ENCODE measurements at places on chromosomes 16 and 17.

DNA sequence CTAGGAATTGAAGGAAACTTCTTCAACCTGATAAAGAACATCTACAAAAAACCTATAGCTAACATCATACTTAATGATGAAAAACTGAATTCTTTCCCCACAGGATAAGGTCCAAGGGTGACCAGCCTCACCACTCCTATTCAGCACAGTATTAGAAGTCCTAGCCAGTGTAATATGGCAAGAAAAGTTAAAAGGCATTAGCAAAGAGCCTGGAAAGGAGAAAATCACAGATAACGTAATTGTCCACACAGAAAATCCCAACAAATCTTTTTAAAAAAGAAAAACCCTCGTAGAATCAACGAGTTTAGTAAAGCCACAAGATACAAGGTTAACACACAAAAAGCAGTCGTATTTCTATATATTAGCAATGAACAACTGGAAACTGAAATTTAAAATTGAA lies 37.8 kb downstream of the MEAK7 start:
- DNase-seq: no peak

GRCh38 chr17:48322060-48322459 lies 108.0 kb downstream of the SKAP1 start:
- DNase-seq: no peak

DNA sequence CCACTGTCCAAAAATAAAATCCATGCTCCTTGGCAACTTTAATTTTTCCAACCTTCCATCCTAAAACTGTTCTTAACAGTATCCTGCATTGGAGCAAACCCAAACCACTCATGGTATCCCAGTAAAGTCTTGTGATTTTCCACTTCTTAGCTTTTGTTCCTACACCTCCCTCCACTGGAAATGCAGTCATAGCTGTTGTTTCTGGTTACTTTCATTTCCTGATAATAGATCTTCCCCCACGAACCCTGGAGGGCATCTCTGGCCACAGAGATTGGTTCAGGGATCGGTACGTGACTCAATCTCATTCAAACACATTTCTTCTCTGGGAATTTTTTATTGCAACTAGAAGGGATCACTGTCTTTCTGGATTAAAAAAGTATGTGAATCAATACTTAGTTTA lies 276.0 kb downstream of the GRIN2A start:
- no peak for DNase-seq

DNA sequence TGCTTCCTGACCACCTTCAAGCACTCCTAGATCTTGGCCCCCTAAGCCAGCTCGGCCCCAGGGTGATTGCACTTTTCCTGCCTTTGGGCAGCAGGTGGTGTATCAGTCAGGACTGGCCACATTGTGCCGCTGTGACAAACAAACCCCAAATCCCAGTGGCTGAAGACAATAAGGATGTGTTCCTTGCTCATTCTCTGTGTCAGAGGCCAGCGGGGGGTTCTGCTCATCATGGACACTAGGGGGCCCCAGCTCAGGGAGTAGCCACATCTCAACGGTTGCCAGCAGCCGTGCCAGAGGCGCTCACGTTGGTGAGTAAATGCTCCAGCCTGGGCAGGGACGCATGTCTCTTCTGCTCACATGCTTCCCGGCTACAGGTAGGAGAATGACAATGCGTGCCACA lies 60.4 kb downstream of the ZDHHC7 start:
- no peak for DNase-seq

DNA sequence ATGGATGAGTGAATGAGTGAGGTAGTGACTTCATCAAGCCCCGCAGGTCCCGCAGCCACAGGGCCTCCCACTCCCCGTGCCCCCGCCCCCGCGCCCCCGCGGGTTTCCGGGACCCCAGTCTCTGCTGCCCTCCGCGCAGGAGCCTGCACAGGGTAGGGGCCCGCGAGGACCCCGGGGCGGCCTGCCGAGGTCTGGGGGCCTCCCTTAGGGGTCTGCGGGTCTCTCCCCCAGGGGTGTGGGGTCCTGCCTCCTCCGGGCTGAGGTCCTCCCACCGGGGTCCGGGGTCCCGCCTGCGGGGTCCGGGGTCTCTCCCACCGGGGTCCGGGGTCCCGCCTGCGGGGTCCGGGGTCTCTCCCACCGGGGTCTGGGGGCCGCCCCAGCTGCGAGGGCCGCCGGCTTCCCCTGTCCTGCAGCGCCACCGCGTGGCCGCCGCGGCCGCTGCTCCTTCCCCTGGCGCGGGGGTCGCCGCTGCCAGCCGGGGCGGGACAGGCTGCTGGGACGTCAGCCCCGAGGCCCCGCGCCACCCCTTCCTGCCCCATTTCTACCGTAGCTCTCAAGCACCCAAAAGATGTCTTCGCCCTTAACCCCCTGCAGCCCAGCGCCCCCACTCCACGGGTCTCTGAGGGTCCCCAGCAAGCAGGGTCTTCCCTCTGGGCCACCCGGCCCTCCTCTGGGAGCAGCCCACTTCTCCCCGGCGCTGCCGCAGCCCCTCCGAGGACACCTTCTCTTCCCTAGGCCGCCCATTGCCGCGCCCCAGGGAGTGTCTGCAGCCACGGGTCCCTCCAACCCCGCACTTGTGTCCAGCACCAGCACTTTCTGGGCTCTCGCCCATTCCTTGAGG lies 10.4 kb upstream of the CHMP6 start:
- no peak for DNase-seq

DNA sequence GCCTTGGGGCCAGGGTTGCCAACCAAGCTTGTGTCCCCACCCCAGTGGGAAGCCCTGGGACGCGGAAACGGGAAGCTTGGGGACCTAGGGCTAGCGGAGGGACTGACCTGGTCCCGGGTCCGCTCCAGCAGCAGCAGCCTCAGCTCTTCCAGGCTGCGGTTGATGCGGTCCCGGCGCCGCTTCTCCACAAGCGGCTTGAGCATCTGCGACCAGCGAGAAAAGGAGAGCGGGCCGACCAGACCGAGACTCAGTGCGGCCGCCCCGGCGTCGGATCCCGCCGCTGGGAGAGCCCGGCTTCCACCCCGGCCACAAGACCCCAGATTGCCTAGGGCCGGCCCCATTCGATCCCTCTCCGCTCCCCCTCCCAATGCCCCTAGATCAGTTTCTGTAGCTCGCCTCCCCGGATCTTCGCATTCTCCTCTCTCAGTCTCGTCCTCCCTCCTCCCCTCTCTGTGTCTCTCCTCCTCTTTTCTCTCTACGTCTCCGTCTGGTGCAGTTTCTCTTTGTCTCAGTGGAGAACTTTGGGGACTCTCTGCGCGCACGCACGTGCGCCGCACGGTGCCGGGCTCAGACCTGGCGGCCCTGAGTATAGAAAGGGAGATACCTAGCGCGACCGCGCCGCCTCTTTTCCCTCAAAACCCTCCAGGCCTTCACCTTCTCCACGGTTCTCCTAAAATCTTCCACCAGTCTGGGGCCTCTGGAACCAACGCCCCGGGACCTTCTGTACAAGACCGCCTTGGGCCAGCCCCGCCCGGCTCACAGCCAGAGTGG lies 797 bp downstream of the HES7 start:
- no peak for DNase-seq

DNA sequence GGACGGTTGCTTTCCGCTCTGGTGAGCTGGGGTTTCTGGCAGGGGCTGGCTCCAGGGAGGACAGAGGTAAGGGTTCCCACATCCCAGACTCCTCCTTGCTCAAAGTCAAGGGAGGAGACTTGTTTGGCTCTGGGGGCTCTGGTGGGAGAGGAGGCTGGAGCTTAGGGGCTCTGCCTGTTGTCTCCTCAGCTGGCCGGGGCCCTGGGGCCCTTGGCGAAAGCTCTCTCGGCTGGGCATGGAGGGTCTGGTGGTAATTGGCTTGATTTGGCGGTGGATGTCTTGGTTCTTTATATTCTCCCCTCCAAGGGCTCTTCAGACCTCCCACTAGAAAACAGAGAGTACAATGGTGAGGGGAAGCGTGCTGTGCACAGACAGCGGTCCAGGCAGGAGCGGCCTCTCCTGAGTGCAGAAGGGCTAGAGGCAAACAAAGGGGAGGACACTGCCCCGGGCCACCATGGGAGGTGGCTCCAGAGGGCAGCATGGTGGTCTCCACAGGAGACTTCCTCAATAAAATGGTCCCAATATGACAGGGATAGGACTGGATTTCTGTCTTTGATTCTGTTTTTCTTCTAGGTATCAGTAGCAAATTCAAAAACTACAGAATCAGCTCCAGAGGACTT lies 5.7 kb upstream of the SPATA32 start:
- DNase-seq: no peak

GRCh38 chr16:1437606-1438005 lies 6.7 kb downstream of the PERCC1 start:
- DNase-seq: no peak

DNA sequence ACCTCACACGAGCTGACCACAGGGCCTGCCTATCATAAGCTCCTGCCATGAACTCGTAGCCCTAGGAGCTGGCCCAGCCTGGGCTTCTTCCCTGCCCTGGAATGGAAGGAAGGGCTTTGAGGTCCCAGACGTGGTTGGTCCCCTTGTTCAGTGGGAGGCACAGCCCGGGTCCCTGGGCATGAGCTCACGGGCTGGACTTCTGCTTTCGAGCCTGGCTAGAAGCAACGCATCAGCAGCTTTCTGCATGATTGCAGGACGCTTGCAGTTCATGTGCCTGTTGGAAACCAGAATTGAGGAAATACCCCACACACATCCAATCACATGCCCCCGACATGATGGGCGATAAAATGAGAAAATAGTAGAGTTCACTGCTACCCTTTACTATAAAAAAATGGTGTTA lies 293.3 kb downstream of the MAF start:
- DNase-seq: peak; percentile 21

DNA sequence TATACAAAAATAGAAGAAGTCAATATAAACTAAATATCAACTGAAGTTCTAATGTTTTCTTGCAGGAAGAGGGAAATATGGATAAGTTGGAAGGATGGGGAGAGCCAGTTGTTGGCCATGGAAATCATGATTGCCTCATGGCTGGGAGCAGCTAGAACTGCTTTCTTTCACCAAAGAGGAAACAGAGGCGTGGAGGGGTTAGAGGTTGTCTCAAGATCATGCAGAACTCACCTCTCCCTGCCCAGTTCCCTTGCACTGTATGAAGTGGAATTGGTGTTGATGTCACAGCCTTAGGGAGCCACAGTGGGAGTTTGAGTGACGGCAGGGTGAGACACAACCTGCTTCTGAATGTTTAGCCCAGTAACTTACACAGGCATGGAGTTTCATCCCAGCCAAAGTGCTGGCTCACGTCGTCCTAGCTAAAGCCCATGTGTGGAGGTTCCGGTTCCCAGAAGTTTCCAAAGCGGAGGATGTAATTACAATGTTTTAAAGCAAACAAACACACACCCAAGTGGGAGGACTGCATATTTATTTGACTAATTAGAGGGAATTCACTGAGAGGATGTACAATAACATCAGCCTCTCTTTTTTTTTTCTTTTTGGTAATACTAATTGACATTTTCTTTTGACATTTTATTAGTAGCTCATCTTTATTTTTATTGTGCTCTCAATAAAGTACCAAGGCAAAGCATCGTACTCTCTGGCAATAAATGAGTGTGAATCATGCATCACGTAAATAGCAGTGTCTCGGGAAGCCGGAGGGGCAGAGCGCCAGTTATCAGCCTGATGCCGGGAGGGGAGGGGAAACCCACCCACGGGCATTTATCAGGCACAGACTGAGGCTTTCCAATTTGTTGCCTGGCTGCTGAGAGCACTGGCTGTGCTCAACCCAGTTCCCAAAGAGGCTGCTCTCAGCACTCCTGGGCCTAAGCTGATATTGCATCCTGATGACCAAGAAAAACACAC lies 118.7 kb upstream of the CDH5 start:
- no peak for DNase-seq

GRCh38 chr17:80998118-80998747 lies 6.6 kb downstream of the CHMP6 start:
- no peak for DNase-seq

- no peak for DNase-seq
Observed at GRCh38 chr16:65059406-65059980, 62.4 kb downstream of the CDH11 start.

DNA sequence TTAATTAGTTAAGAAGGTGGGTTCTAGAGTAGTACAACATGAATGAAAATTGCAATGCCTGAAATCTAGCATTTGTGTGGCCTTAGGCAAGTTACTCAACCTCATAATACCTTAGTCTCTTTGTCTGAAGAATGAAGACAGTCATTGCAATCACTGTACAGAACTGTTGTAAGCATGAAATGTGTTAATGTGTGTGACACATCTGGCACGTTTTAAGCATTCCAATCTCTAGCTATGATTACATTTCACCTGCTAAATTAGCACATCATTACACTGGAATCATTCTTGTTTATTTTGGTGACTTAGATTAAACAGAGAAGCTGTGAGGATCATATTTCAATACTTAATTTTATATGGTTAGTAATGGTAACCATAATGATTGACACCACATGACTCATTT lies 629.7 kb upstream of the KIF2B start:
- no peak for DNase-seq

- no peak for DNase-seq
Observed at GRCh38 chr17:46136820-46137219, 56.4 kb downstream of the KANSL1 start.

DNA sequence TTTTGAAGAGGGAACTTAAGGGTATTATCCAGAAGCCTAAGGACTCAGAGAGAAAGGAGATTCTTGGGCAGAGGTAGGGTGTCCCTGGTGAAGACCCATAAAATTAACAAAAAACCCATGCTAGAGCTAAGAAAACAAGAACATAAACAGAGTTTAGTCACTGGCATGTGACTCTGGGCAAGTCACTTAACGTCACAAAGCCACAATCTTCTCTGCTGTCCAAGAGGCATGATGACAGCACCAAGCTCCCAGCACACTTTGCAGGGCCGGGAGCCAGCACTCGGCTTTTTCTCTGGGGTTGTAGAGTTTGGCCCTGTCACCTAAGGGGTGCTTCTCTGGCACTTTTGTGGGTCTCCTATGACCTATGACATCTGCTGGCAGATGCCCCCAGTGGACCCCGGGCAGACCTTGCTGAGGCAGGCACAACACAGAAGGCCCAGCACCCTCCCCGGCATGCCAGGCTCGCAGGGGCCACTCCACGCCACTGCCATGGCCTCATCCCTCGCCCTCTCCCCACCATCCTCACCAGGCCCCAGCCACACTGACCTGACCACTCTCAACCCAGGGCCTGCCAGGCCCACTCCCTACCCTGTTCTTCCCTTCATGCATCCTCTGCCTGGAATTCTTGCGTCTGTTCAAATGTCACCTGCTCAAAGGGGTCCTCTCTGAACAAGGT lies 69.8 kb downstream of the DYNLRB2 start:
- DNase-seq: peak; percentile 29

DNA sequence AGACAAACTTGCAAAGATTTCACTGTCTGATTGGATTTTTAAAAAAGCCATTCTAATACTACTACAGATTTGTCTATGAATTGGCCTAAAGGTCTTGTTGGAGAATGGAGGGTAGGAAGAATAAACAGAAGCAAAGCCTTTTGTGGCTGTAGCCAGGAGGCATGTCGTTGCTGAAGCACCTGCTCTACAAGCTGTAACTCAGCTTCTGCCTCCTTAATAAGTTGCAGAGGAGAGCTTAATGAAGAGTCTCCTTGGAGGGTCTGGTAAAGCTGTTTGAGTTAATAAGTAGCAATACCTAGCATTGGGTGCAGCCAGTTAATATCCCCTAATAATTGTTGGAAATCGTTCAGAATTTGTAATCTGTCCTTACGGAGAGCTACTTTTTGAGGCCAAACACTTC lies 10.0 kb upstream of the ZNF689 start:
- DNase-seq: no peak
